ENCODE measurements at places on chromosomes 5 and 9. TPM values are rescaled to one million over a fixed set of nuclear protein-coding genes. Genes with fewer than 3 reads are reported as not detected.

C1QTNF2 gene
- not detected for total RNA-seq

DDX4 gene
- not detected for total RNA-seq

BDP1 gene
- 35.3 TPM for total RNA-seq

ANGPTL2 gene
- total RNA-seq: not detected

LPCAT1 gene
- 76.8 TPM for total RNA-seq

LHX2 gene
- total RNA-seq: not detected

IFNW1 gene
- total RNA-seq: not detected

- H3K4me3 ChIP-seq: no peak overlapping the region
- no peaks in the 10 kb centered on the region for H3K27me3 ChIP-seq
- DNase-seq: no peak
These were observed 68.9 kb downstream of the LURAP1L start for GRCh38 chr9:12843735-12844134.

GRCh38 chr5:39631958-39632357 lies 207.2 kb upstream of the DAB2 start:
- no peaks in the 10 kb centered on the region for H3K4me1 ChIP-seq
- H3K36me3 ChIP-seq: no peaks in the 10 kb centered on the region
- no peak for DNase-seq
- H3K4me3 ChIP-seq: no peak overlapping the region
- H3K27ac ChIP-seq: no peak overlapping the region

DNA sequence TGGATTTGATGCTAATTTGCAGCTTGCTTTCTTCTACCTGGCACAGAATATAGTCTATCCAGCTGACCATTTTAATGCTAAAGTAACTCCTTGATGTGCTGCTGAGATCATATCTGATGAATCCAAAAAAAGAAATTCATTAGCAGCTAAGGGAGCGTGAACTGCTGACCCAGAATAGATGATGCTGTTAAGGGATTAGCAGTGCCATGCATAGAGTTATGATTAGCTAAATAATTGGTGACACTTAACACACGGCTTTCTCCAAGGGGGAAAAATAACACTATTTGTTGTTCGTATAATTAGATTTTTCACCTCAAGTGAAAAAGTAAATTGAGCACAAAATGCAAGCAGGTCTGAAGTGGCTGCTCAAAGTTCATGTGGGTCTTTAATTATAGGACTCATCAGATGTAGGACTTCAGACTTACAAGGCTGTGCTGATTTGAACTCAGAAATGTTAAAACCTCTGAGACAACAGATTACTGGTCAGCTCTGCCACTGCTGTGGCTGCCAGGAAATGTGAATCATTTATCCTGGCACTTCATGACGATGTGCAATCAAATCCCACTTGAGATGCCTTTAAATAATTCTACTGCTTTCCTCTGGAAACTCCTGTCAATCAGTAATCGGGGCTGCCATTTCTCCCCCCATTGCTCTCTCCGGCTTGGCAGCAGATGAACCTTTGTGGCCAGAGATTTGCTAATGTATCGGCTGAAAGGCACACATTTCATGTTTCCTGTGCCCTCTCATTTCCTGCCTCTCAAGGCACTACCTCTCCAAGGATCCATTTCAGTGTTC lies 291.6 kb upstream of the C9orf72 start:
- H3K27ac ChIP-seq: no peak overlapping the region
- no peak for DNase-seq
- H3K27me3 ChIP-seq: no peaks in the 10 kb centered on the region
- H3K4me3 ChIP-seq: no peak overlapping the region

- no peak overlapping the region for H3K4me3 ChIP-seq
- H3K27ac ChIP-seq: no peak overlapping the region
- H3K27me3 ChIP-seq: no peaks in the 10 kb centered on the region
These were observed 10.1 kb downstream of the C1QTNF2 start for GRCh38 chr5:160360310-160360709.

DNA sequence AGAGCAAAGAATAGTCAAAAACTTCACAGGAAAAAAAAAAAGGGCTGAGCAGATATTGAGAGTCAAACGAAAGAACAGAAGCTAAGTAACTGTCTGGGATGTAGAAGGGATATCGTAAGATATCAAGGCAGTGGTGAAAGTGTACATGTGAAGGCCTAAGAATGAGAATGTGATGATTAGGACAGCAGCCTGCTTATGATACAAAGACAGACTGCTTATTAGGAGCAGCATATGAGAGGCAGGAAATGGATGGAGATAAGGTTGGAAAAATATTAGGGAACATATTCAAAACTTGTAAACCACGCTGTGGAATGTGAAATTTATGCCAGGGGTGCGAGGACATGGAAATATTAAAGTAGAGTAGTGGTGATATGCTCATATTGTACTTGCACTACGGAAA lies 133.1 kb upstream of the FAM174A start:
- no peaks in the 10 kb centered on the region for H3K27me3 ChIP-seq
- no peak overlapping the region for H3K4me3 ChIP-seq
- H3K36me3 ChIP-seq: no peaks in the 10 kb centered on the region

DNA sequence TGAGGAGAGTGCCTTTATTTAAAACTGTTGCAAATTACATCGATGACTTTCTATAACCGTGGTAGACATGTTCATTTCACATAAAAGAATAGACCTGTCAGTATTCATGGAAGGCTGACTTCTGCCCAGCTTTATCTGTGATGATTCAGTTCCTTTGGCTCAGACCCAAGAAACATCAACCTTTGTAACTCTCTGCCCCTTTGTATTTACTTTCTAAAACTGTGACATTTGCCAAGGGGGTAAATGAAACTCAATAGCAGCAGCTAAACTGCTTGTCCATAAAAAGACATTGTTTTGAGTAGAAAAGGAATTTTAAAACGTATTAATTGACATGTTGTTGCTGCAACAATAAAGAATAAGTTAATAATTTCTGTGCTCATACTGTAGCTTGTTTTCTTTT lies 137.8 kb upstream of the ANKH start:
- no peak overlapping the region for H3K27ac ChIP-seq
- peaks cover 3% of the 10 kb centered on the region for H3K27me3 ChIP-seq
- DNase-seq: no peak
- no peak overlapping the region for H3K4me3 ChIP-seq
- no peaks in the 10 kb centered on the region for H3K36me3 ChIP-seq

- H3K4me1 ChIP-seq: no peaks in the 10 kb centered on the region
- no peak overlapping the region for H3K27ac ChIP-seq
These were observed 34.4 kb downstream of the APC start for GRCh38 chr5:112772124-112772523.

DNA sequence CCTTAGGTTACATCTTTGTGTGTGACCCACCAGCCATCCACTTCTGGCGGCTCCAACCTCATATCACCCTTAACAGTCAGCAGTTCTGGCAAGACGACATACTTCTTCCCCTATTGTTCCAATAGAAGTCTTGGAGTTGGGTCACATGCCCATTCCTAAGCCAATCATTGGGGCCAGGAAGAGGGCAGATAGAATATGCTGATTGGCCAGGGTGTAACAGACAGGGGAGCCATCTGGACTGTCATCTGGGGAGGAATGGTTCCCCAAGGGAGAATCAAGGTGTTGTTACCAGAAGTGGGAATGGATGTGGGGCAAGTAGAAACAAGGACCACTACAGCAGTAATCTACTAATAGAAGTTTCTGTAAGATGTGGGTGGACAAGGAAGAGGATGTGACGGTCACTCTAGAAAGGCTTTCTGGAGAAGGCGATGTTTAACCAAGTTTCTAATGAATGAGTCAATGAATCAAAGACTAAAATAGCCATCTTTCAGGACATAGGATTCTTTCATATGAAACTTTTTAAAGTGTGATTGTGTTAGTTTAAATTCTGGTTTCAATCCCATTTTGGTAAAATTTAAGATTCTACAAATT lies 200.4 kb downstream of the ARHGAP26 start:
- no peaks in the 10 kb centered on the region for H3K36me3 ChIP-seq
- H3K27me3 ChIP-seq: no peaks in the 10 kb centered on the region
- no peak overlapping the region for H3K4me3 ChIP-seq
- no peaks in the 10 kb centered on the region for H3K4me1 ChIP-seq
- H3K27ac ChIP-seq: no peak overlapping the region

DNA sequence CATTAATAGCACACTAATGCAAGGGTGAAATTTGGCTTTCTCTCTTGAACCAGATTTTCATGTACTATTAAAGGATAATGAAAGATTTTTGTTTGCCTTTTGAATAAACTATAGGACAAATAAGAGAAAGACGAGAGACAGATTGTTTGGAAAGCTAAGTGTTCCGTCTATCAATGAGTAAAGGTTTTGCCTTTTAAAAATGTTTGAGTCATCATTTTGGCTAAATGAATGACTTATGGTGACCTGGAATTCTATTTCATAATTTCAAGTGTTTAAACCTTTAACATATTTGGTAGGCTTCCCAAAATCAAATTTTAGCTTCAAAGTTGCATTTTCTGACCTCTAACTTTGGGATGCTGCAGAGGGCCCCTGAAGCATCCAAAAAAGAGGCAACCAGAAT lies 145.2 kb downstream of the SLC25A46 start:
- no peak for DNase-seq
- H3K4me3 ChIP-seq: no peak overlapping the region
- H3K27ac ChIP-seq: no peak overlapping the region
- no peaks in the 10 kb centered on the region for H3K36me3 ChIP-seq
- H3K4me1 ChIP-seq: no peaks in the 10 kb centered on the region

DNA sequence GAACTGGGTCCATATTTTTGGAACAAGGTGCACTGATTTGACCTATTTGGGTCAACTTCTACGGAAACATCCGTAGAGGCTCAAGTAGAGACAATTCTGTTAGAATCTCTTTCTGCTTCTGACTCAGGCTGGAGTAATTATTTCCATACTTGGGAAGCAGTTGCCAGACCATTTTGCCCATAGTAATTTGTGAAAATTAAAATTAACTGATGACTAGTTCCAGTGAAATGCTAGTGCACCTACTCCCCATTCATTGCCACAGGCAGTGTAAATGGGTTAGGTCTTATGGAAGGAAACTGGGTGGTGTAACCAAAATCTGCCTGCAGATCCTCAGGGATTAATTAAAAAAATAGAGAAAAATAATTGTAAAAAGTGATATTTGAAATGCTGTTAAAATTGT lies 201.1 kb downstream of the TENT4A start:
- H3K4me1 ChIP-seq: no peaks in the 10 kb centered on the region
- H3K36me3 ChIP-seq: no peaks in the 10 kb centered on the region
- DNase-seq: no peak
- H3K27ac ChIP-seq: no peak overlapping the region
- H3K27me3 ChIP-seq: no peaks in the 10 kb centered on the region
- H3K4me3 ChIP-seq: no peak overlapping the region

- H3K27ac ChIP-seq: no peak overlapping the region
- H3K36me3 ChIP-seq: no peaks in the 10 kb centered on the region
- H3K4me1 ChIP-seq: no peaks in the 10 kb centered on the region
These were observed 21.1 kb downstream of the SRFBP1 start for GRCh38 chr5:121982893-121983285.

- H3K27me3 ChIP-seq: no peaks in the 10 kb centered on the region
- no peak overlapping the region for H3K4me3 ChIP-seq
- DNase-seq: no peak
- no peaks in the 10 kb centered on the region for H3K36me3 ChIP-seq
- no peak overlapping the region for H3K27ac ChIP-seq
These were observed 609.1 kb upstream of the GRAMD2B start for GRCh38 chr5:125814119-125814518.

GRCh38 chr5:154493274-154493673 lies 15.2 kb upstream of the HAND1 start:
- H3K36me3 ChIP-seq: no peaks in the 10 kb centered on the region
- H3K27me3 ChIP-seq: peaks cover 3% of the 10 kb centered on the region
- H3K4me1 ChIP-seq: no peaks in the 10 kb centered on the region
- no peak for DNase-seq

DNA sequence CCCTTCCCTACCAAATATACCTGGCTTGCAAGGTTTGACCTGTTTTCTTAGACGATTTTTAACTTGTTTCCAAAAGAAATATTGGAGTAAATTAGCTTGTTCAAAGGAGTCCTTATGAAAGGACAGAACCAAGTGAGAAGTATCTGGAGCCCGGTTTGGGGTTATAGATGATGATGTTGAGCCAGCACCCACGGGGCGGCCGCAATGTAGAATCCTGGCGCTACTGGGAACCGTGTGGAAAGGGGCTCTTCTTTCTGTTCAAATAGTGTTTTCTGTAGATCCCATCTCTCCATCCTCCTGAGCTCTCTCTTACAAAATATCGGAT lies 517 bp upstream of the EXOSC2 start:
- peak overlapping the region; percentile 91 for H3K4me3 ChIP-seq
- no peaks in the 10 kb centered on the region for H3K27me3 ChIP-seq
- peaks cover 20% of the 10 kb centered on the region for H3K4me1 ChIP-seq
- no peaks in the 10 kb centered on the region for H3K36me3 ChIP-seq
- no peak for DNase-seq

DNA sequence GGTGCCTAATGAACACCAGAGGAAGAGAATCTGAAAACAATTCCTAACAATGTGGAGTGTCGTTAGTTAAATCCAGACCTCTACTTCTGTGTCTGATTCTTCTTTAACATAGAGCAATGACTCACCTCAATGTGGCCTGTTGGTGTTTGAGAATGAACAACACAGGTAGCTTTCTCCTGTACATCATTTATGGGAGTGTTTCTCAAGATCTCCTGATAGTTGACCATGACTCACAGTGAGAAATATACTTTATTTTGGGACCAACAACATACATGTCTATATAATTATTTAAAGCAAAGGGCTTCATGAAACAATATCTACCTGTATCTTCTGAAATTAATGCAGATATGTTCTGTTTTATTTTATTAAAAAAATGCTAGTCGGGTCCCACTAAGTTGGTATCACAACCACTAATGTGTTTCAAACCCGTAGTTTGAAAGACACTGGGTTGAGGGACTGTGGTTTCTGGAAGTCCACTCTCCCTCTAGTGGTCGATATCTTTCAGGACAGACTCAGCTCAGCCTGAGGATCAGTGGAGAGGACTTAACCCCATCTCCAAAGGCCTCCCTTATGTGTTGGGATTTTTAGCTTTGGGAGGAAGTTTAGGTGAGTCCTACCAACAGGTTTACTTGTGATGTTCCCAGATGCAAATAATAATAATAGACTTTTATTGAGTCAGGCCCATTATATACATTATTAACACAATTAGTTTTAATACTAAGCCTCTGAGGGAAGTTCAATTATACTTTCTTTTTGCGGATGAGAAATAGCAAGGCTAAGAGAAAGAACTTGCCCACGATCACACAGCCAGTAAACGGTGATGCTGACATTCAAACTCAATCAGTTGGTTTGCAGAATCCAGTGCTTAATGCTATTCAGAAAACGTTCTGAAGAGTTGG lies 70.0 kb upstream of the KLF9 start:
- H3K36me3 ChIP-seq: no peaks in the 10 kb centered on the region
- H3K4me1 ChIP-seq: no peaks in the 10 kb centered on the region
- H3K4me3 ChIP-seq: no peak overlapping the region
- H3K27ac ChIP-seq: no peak overlapping the region
- no peak for DNase-seq

DNA sequence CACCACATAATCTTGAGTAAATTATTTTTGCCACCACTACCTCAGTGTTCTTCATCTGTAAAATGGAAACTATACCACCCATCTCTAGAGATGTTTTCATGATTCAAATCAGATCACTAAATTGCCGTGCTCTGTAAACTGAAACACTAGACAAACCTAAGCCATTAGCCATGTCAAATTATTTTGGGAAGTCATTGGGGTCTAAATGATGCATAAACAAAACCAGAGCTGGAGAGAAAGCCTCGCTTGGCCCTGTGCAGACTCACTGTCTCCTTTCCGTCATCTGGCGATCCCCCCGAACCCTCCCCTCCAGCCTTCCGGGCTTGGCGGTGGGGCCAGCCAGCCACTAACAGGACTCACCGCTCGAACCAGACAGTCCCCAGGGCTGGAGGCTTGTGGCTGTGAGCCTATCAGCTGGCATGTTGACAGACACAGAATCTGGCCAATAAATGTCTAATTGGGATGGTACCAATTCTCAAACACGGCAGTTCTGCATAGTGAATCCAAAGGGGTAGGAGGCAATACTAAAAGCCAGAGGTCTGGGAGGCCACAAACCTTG lies 256.5 kb downstream of the SEC61B start:
- H3K4me3 ChIP-seq: no peak overlapping the region
- H3K27ac ChIP-seq: no peak overlapping the region
- H3K36me3 ChIP-seq: no peaks in the 10 kb centered on the region
- H3K27me3 ChIP-seq: no peaks in the 10 kb centered on the region
- H3K4me1 ChIP-seq: no peaks in the 10 kb centered on the region
- DNase-seq: no peak
